Activated naive CD8-positive, alpha-beta T cell treated with anti-CD3 and anti-CD28 coated beads for 36 hours (primary cell): ENCODE measurements at places on chromosomes 1 and 21.

GRCh38 chr1:219415915-219416314, 197.0 kb downstream of the ZC3H11B start:
- no peak for DNase-seq

DNA sequence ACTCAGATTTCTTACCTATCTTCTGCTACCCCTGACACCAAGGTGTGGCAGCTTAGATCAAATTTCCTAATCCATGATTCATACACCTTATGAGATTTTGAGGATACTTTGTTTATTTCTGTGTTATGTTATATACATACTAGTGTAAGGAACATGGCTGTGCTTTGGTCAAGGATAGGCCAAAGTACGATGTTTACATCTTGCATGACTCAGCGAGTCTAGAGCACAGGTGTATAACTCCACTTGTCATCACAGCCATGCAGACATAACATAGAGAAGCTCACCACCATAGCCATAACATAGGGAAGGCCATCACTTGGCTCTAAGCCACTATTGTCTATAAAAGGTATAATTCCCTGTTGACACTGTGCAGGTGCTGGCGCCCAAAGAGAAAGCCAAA, 61.2 kb downstream of the GBP6 start:
- no peak for DNase-seq

GRCh38 chr1:40652468-40652867, 13.0 kb downstream of the RIMS3 start:
- no peak for DNase-seq

DNA sequence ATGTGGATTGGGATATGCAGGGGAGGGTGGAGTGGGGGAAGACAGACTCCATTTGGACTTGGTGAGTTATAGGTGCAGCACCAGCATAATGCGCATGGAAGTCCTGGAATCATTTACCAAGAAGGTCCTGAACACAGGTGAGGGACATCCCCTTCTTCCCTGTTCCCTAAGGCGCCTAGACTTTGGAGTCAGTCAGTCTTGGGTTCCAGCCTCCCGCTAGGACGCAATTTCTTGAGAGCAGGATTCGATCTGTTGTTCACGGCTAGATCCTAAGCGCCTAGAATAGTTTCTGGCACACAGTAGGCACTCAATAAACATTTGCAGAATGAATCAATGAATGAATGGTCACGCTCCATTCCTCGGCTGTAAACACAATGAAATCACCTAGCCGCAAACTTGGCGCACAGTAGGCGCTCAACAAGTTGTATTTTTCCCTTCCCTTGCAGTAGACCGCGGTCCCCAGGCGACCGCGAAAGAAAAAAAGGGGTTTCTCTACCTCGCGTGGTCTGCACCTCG, 1.0 kb upstream of the AK4 start:
- DNase-seq: no peak

GRCh38 chr1:193539731-193540459, 353.5 kb upstream of the B3GALT2 start:
- peak; percentile 2 for DNase-seq

DNA sequence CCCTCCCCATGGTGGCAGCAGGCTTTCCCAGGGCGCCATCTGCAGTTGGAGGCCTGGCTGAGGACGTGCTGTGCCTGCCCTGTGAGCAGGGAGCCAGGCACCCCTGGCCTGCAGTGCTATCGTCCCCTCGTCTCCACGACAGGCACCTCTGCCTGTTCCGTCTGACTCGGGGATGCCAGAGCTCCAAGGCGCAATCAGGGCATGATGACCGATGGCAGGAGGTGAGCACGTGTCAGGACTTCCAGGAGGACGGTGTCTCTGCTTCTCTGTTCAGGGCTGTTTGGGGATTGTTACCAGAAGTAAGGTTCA, 125.2 kb downstream of the PCBP3 start:
- peak; percentile 28 for DNase-seq

- no peak for DNase-seq
Measured at GRCh38 chr1:112517231-112517630, 8.5 kb downstream of the WNT2B start.

DNA sequence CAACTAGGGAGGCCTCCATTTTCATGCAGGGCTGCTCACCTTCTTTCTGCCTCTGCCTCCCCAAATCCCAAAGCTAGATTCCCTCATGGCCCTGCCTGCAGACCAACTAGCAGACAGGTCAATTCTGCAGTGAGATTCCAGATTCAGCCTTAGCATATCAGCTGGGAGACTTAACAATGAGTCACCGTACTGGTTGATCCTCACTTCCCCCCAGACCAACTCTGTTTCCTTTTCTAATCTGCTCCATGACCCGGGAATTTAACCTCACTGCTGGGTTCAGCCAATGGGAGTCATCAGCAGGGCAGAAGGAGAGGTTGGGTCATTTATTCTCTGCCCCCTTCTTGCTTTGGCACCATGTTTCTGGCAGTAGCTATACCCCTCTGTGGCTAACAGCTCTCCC, 140.6 kb upstream of the GRIK3 start:
- DNase-seq: no peak
